ENCODE measurements at places on chromosomes 2 and 18.
A peak's percentile ranks its signal among the peaks of the same experiment; 100 is the strongest.

- no peak for DNase-seq
Observed at GRCh38 chr2:165897726-165898125, 55.9 kb downstream of the TTC21B start.

GRCh38 chr2:240325016-240326007 is 110.2 kb upstream of the GPC1 start:
- DNase-seq = no peak

DNA sequence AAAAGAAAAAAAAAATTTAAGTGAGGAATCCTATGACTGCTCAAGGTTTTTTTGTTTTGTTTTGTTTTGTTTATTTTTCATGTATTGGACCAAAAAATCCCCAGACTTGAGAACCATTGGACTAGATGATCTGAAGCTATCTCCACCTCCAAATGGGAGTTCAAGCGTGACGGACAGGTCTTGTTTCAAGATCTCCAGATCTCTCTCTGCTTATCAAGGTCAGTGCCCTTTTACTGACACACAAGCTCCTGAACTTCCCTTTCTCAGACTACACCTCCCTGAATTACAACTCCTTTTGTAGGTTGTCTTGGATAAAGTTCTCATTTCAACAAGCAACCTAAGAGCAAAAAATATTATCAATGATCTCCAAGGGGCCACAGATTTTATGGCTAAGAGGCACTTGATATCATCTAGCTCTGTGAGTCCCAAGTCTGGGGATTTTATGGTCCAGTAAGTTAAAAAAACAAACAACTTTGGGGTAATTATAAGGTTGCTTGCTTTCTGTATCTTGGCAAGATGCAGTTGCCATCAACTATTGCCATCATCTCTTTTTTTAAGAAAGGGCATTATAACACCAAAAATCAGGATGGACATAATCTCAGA is 396.0 kb upstream of the ATP5MC3 start:
- no peak for DNase-seq

GRCh38 chr2:199404841-199405240 is 52.9 kb downstream of the SATB2 start:
- no peak for DNase-seq

GRCh38 chr2:200861617-200862155 is 2.8 kb downstream of the CLK1 start:
- DNase-seq = no peak

DNA sequence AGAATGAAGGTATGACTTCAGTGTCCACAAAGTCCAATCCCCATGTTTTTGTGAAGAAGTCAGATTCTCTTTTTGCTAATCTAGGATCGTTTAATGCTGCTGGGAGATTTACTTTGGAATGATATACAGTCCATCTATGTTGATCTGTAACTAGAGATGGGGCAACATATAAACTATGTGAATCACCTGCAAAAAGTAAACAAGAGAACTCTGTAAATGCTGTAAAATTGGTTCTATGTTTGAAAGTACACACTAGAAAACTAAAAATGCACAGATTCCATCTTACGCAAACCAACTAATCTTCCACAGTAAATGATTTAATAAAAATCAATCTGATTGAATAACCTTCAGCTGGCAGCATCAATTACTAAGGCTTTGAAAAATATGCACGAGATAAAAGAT is 37.5 kb downstream of the VPS54 start:
- DNase-seq = no peak

GRCh38 chr2:40244675-40245074 is 207.2 kb downstream of the SLC8A1 start:
- no peak for DNase-seq

DNA sequence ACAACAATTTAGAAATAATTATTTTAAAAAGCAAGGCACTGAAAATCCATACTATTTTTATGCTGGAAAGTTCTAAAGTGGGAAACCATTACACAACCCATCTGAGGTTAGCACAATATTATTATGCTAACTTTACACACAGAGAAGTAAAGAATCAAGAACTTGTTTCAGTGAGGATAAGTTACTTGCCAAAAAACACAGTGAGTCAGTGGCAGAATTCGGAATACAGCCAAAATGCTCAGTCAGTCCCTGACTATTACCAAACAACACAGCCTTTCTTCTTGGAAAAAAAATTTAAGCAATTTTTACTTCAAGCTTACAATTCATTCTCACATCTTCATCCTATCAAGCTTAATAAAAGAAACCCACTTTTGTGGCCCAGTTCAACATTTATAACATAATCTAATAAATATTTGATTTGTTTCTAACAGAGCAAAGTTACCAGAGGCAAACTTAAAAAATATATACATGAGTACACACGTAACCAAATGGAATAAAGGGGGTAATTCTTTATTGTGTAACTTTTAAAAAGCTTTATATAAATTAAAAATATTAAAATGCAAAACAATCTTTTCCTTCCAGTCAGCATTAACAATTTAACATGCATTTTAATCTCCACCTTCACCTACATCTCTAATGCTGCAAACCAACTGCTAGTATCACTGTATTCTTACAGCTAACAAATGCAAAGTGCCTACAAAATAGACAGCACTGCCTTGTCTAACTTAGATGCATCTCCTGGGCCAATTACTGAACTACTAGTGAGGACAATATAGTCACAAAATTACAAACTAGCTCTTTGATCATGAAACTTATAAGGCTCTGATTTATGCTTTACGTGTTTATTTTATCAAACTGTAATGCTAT is 55.2 kb downstream of the CCDC88A start:
- peak; percentile 58 for DNase-seq

- DNase-seq = no peak
Observed at GRCh38 chr2:20215183-20216040, 9.5 kb downstream of the SDC1 start.

- no peak for DNase-seq
Observed at GRCh38 chr2:144481109-144481508, 38.8 kb downstream of the ZEB2 start.

DNA sequence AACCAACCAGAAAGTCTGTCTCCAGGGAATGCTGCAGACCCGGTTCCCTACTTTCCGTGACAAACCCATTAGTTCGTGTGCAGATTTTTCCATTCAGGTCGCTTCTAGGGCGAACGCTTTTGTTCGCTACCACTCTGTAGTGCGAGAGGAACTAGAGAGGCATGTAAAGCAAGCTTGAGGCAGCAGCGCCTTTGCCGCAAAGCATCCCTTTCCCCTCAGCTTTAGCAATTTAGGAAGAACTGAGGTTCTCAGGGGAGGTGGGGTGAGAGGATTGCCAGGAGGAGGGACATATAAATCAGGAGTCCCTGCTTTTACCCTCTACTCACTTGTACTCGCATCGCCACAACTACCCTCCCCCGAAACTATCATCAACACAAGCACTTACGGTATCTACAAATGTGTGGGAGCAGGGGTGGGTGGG is 748 bp upstream of the ZNF804A start:
- DNase-seq = peak; percentile 35

DNA sequence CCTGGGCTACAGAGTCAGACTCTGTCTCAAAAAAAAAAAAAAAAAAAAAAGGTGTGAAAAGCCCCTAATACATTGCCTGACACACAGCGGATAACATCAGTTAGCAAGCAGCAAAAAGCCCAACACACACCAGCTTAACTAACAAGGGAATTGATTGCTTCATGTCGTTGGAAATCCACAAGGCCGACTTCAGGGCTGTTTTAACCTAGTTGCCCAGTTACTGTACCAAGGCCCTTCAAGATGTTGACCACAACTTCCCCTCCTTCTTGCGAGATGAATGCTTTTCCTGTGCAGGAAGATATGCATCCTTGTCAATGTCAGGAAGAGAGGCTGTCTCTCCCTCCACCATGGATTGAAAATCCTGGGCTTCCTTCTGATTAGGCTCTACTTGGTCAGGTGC is 202.9 kb downstream of the MIB1 start:
- DNase-seq = no peak

GRCh38 chr2:147623328-147623727 is 221.5 kb upstream of the ACVR2A start:
- no peak for DNase-seq

DNA sequence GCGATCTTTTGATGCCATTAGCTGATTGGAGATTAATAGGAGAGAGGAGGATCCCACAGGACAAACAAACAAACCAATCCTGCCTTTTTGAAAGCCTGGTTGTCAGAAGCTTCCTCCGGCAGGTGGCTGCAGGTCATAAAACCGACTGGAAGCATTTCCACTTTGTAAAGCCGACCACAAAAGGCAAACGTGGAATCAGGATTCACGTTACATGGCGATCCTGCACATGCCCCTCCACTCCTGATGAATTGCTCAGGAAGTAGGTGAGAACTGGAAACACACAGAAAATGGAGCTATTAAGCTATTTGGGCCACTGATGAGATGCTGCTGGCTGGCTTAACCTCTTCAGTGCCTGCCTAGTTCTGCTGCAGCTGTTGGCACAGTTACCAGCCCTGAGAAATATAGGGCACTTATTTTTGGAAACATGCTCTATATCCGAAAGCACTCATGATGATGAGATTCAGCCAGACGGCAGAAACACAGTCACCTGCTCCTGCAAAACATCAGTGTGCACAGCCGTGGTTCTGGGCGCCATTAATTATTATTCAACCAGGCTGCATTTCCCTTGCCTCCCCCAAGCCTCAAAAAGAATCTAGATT is 110.3 kb upstream of the ST6GAL2 start:
- no peak for DNase-seq

DNA sequence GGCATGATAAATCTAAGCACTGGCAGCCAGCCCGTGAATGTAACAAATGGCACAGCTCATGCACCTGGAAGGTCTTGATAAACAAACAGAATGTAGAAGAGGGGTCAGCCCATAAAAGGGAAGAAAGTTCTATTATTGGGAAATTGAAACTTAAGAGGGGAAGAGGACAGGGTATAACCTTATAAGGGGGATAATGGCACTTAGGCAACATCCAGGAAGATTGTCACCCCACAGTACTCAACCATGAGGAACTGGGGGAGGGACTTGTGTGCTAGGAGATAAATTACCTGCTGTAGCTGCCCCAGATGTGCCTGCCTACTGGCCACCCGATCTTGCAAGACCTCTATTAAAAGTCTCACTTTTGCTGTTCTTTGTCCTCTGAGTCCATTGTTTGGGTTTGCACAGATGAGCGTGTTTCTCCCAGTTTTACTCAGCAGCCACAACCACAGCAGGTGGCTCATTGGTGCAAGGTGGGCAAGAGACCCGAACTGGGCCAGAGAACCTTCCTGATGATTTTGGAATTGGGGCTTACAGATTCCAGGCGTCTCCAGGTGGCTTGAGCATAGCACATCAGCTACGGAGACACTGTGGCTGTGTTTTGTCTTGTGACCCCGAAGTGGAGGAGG is 79.0 kb upstream of the TAF1B start:
- DNase-seq = no peak

GRCh38 chr18:74140582-74140981 is 7.1 kb downstream of the FBXO15 start:
- DNase-seq = no peak

DNA sequence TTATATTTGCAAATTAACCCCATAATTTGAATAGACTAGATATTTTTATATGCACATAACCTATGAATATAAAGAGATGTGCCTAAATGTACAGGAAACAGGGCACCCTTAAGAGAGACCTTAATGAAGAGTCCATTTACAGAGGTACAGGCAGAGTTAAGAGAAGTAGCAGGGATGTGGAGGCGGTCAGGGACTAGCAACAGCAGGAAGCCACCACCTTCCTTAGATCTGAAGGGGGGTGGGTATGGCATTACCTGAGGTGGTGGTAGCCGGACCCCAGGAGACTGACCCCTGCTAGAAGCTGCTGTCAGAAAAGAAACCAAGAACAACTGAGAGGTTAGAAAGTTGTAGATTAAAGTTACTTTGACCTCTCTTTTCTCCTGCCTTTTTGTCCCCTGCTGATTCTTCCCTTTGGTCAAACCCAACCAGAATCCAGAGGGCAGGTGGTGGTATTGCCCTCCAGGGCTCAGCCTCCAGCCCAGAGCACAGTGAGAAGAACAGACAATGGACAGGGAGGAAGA is 24.9 kb upstream of the ATG16L1 start:
- DNase-seq = no peak

DNA sequence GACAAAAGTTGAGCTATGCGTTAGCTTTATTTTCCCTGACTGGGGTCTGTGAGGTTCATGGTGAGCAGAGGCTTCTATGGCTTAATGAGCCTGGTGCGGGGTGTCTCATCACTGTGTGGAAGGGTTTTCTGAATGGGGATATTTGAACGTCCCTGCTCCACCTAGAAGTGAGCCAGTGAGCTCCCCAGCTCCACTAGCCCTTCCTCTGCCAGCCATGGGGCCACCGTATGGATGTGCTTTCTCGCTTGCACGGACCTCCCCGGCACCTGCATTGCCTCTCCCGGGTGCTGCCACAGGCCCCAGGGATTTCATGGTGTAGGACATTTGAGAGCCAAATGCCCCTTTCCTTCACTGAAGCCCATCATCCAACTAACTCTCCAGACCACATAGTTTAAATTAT is 37.8 kb downstream of the CYP26B1 start:
- no peak for DNase-seq

GRCh38 chr2:158041400-158041799 is 60.3 kb upstream of the UPP2 start:
- DNase-seq = no peak

DNA sequence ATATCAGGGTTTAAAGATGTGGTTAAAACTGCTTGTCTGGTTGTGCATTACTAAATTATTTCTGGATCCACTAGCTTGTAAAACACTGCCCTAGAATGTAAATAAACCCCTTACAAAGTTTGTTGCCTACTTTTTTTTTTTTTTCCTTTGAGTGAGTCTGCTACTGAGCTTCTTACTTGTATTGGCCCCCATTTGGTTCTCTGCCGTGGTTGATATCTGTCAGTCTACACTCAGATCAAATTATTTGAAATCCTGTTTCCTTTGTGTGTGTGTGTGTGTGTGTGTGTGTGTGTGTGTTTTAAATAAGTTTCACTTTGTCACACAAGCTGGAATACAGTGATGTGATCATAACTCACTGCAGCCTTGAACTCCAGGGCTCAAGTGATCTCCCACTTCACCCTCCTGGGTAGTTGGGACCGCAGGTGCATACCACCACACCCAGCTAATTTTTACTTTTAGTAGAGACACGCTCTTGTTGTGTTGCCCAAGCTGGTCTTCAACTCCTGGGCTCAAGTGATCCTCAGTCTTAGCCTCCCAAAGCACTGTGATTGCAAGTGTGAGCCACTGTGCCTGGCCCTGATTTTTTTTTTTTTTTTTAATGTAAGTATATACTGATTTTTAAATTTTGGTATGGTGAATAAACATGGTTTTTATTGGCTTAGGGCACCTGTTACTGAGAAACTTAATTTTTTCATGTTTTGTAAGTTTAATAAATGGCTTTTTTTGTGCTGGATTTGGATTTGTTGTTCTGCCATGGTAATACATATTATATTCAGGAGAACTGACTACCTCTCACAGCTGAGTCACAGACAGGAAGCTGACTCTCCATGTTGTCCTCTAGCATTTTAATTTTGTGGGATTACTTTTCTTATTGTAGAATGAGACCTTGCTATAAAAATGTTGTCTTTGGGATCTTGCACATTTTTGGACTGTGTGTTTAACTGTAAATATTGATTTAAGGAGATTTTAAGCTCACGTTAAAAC is 48.5 kb downstream of the MAP4K4 start:
- no peak for DNase-seq

GRCh38 chr2:43169099-43169945 is 57.1 kb downstream of the ZFP36L2 start:
- DNase-seq = no peak

All from spinal cord (tissue), 10 donors.